H9 (cell line): ENCODE measurements at places on chromosomes 6 and 20. TPM values are rescaled to one million over a fixed set of nuclear protein-coding genes. Genes with fewer than 3 reads are reported as not detected.
A peak's percentile ranks its signal among the peaks of the same experiment; 100 is the strongest.

ARMH2 gene
- total RNA-seq = not detected in 2 replicates

DNA sequence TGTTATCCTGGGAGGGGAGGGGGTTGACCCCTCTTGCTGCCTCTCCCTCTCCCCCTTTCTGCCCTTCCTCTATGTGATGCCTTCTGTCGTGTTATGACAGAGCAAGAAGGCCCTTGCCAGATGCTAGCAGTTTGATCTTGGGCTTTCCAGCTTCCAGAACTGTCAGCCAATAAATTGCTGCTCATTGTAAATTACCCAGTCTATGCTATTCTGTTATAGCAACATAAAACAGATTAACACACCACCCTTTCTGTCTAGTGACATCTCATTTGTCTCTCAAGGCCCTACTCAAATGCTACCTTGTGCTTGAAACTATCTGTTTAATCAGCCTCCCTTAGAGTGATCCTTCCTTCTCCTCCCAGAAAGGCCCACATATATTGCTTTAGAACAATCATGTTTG is 16.4 kb upstream of the MAP3K4 start:
- no peak for DNase-seq

DNA sequence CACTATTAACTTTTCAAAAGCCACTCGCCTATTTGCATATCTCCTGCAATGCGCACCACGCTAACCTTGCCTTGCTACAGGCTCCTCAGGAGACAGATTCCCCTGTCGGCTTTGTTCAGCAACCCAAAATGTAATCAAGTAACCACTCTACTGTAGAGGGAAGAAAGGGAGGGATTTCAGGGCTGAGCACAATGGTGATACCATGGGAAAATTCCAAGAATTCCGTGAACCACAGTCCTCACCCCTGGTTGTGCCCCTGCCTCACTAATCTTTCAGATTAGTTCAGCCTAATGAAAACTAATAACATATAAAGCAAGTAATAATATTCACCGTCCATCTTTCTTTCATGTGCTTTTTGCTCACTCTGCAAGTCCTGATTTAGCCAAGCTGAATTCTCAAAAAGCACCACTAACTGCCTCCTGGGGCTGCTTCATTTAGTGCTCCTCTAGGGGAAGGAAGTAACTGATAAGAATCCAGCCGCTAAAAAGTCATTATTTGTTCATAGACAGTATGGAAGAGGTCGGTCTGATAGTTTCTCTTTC is 6.6 kb downstream of the CITED2 start:
- peak; percentile 77 for DNase-seq

- no peak for DNase-seq
These were observed 36.4 kb upstream of the ENPP5 start for GRCh38 chr6:46207174-46207573.

GHRH gene
- 0.68 TPM in 1 of 2 replicates, not detected in the other for total RNA-seq

DNA sequence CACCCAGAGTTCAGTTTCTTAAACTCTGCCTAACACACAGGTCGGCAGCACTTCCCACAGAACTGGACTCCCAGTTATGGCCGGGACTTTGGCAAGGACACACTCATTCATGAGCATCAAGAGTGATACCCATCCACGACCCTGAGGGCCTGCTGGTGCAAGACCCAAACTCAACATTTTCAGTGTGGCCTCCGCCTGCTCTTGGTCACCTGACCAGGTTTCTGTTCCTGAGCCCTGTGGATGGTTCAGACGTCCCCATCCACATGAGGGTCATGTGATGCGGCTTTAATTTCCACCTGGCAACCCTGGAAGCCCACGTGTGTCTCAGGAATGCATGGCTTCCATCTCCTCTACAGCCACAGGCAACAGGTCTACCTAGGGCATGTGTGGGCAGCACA is 245.3 kb downstream of the DLL1 start:
- no peak for DNase-seq

- no peak for DNase-seq
These were observed 55.1 kb upstream of the IL20RA start for GRCh38 chr6:137099689-137100403.

DNA sequence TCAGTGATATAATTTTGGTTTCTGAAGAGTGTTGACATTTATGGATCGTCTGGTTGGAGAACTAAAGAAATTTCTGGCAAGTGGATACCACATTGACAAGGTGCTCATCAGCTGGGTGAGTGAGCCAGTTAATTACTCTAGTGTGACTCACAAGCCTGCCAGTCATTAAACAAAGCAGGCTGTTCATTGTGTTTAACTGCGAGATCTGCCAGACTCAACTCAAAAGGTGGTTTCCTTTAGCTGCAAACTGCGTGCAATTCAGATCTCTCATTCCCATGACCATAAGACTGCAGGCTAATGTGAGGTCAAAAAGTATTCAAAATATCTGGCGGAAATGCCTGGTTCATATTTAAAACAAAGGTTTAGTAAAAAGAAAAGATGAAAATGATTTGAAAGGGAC is 32.5 kb upstream of the IYD start:
- DNase-seq = no peak

CLPSL1 gene
- total RNA-seq = not detected in 2 replicates

DNA sequence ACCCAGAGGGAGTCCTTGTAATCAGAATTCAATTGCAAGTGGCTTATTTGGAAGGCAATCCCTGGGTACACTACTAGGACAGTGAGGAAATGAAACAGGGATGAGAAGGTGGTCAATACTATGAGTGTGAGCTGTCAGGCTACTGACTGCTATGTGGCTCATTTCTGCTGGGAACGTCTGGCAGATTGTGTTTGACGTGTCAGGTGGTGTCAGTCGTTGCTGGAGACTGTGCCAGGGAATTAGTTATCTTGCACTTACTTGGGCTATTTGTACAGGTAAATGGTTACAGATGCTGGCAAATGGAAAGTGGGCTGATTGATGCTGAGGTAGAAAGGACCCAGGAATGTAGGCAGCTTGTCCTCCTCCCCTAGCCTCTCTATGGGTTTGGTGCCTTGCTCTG is 17.4 kb downstream of the CST4 start:
- no peak for DNase-seq

MUCL3 gene
- 0.15 and 0.20 TPM in 2 replicates for total RNA-seq

DNA sequence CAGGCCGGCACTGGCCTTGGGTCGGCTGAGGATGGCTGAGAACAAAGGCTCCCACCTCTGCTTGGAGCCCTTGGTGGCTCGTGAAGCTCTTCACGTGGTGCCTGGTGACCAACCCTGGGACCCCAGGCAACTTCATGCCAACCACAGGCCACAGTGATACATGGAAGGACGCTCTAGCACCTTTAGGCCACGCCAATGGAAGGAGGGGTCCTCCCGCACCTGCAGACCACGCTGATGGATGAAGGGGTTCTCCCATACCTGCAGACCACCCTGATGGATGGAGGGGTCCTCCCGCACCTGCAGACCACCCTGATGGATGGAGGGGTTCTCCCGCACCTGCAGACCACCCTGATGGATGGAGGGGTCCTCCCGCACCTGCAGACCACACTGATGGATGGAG is 62.5 kb downstream of the ERMARD start:
- no peak for DNase-seq

KCNK17 gene
- total RNA-seq = 1.2 and 1.3 TPM in 2 replicates

- DNase-seq = no peak
These were observed 503 bp upstream of the ZC2HC1B start for GRCh38 chr6:143863771-143864170.

DNA sequence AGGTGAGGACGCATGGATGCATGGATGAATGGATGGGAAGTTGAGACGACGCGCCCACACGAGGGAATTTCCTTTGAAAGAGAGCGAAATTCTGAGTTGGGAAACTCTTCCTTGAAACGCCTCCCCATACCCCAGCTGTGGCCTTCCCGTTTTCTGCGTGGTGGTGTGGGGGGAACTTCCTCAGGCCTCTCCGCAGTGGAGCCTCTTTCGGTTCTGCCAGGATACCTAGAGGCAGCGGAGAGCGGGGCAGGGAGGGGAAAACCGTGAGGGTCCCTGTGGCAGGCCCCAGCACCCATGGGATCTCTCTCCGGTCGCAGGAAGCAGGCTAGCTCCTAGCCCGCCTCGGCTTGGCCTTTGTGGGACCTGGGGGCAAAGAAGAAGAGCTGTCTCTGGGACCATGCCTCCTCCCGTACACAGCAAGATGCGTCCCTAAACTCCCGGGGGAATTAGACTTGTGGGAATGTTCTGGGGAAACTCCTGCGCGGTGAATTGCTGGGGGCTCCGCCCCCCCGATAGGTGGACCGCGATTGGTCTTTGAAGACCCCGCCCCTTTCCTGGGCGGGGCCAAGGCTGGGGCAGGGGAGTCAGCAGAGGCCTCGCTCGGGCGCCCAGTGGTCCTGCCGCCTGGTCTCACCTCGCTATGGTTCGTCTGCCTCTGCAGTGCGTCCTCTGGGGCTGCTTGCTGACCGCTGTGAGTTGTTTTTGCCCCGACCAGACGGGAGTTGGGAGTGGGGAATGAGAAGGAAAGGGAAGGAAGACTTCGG is at the start of gene CD40:
TSS of gene CD40 (plus strand) at position 611 of the 764 bp plus-strand sequence. CDS start at position 641, 30 bp downstream.
- peak; percentile 95 for DNase-seq

GRCh38 chr6:44004136-44004535 is 123.1 kb downstream of the MRPL14 start:
- no peak for DNase-seq

GRCh38 chr6:129525055-129525454 is 184.9 kb downstream of the ARHGAP18 start:
- DNase-seq = no peak

- DNase-seq = peak; percentile 88
These were observed 9.2 kb downstream of the ITPA start for GRCh38 chr20:3218307-3218988.

DNA sequence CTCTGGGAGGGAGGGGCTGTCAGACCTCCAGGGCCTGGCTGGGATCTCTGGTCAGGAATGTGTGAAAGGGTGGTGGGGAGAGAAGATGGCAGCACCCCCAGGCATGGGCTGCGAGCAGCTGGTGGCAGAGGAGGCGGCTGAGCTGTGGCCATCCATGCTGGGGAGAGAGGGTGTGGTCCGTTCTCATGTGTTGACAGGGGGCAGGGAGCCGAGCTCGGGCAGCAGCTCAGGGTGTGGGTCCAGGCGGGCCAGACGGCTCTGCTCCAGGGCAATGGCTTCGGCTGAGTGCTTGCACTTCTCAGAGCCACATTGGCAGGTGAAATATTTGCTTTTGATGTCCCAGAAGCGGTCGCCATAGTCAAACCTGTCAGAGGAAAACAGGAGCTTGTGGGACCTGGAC is 1.1 kb upstream of the SLC44A4 start:
- DNase-seq = peak; percentile 24

DNA sequence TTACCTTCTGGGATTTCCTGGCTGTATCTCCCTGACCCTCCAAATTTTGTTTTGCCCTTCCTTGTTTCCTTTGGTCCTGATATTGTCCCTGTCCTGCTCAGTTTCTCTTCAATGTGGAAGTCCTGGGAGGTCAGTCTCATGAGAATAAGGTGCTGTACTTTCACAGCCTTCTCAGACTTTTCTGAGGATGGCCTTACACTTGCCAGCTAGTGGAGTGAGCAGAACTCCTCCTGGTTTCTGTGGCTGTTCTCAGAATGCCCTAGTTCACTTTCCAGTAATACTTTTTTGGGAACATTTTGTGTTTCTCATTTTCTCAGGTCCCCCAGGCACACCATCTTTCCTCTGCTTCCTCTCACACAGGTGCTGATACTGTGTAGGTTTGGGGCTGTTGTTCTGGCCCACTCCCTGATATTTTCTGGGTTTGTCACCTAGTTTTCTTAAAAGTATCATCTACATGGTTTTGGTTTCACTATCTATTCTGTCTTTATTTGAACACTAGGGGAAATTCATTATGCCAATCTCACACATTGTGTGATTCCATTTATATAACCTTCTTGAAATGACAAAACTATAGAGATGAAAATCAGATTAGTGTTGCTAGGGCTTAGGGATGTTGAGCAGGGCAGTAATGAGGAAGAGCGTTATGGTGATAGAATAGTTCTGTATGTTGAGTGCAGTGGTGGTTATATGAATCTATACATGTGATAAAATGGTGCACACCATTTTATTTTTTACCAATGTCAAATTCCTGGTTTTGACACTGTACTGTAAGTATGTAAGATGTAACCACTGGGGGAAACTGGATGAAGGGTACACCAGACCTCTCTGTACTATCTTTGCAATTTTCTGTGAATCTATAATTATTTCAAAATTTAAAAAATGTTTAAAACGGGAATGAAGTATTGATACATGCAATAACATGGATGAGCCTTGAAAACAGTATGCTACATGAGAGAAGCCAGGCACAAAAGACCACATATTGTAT is 27.2 kb upstream of the BRPF3 start:
- no peak for DNase-seq

DNA sequence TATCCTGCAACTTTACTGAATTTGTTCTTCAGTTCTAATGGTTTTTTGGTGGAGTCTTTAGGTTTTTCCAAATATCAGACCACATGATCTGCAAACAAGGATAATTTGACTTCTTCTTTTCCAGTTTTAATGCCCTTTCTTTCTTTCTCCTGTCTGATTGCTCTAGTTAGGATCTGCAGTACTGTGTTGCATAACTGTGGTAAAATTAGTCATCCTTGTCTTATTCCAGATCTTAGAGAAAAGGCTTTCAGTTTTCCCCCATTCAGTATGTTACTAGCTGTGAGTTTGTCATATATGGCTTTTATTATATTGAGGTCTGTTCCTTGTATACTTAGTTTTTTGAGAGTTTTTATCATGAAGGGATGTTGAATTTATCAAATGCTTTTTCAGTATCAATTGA is 4.3 kb downstream of the MICA start:
- no peak for DNase-seq

GRCh38 chr6:119493980-119494379 is 144.4 kb upstream of the MAN1A1 start:
- no peak for DNase-seq

BMP7 gene
- 17.7 and 19.6 TPM in 2 replicates for total RNA-seq

TFAP2B gene
- not detected in 2 replicates for total RNA-seq

DNA sequence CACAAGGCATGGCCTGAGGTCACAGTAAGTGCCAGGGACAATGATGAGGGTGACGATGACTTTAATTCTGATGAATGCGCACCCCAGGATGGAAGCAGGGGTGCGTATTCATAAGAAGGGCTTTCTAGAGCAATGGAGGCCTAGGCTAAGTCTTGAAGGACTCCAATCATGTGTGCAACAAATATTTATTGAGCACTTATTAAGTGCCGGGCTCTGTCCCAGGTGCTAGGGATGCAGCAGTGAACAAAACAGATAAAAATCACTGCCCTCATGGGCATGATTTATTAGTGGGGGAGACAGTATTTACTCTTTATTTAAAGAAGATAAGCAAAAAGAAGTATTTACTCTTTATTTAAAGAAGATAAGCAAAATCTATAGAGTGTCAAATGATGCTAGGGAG is 198.2 kb upstream of the KCNG1 start:
- DNase-seq = no peak

FLRT3 gene
- total RNA-seq = 2.1 TPM in 2 replicates

PDYN gene
- 0.59 and 0.63 TPM in 2 replicates for total RNA-seq

ZNF343 gene
- 3.4 and 4.0 TPM in 2 replicates for total RNA-seq
